Cerebellar cortex (tissue), 1 donor: ENCODE measurements at places on chromosomes 7 and 10.

- DNase-seq = no peak
Measured at GRCh38 chr10:62978482-62978881, 154.6 kb upstream of the NRBF2 start.

GRCh38 chr10:30829901-30830300 is 200.3 kb upstream of the LYZL2 start:
- no peak for DNase-seq

DNA sequence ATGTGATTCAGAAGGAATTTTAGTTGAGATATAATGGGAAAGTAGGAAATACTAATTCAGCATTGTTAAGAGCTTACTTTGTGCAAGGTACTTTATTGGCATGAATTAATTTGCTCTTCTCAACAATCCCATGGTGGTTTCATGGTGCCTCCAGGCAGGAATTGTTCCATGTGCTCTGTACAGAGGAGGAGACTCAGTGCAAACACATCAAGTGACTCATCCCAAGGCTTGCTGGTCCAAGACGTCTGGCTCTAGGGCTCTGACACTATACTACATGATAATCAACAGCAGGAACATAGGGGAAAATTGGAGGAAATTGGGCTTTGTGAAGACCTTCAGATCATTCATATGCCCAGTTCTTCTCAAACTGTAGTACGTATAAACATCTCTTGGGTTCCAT is 66.5 kb upstream of the PRKG1 start:
- DNase-seq = no peak

GRCh38 chr7:5773661-5774086 is 7.8 kb downstream of the RNF216 start:
- DNase-seq = no peak

DNA sequence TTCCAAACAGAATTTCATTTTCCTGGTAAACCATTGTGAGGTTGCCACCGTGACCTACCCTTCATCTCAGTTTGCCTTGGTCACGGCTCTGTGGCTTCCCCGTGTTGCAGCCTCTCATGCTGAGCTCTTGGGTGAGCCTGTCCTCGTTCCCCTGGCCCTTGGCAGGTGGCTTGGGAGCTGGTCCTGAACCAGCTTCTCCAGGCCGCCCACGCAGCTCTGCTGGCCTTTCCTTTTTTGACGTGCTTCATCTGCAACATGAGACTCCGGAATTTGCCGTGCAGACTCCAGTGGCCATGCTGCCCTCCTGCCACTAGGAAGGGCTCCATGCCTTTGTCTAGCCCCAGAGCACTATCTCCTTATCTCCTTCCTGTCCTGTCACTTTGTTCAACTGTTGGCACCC is 93.0 kb upstream of the NPS start:
- no peak for DNase-seq

- DNase-seq = peak; percentile 31
Measured at GRCh38 chr10:93080350-93081046, 6.8 kb downstream of the CYP26A1 start.

GRCh38 chr7:74284781-74285259 is 4.4 kb upstream of the CLIP2 start:
- DNase-seq = no peak

GRCh38 chr7:140696024-140696679 is 356 bp upstream of the NDUFB2 start:
- DNase-seq = peak; percentile 96

DNA sequence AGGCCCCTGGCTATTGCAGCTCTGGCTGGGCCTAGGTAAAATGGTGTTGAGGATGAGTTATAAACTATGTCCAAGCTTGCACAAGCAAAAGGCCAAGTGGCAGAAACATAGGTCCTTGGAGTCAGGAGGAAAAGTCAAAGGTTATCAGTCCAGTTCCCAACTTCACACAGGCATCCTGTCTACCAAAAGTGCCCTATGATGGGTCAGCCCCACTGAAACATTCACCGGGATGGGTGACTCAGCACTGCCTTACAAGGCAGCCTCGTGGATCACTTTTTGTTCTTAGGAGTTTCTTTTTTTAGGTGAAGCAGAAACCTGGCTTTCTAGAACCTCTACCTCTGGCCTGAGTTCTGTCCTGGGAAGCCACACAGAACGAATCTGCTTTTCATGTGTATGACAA is 158.8 kb upstream of the LYZL2 start:
- no peak for DNase-seq

- DNase-seq = no peak
Measured at GRCh38 chr10:124430077-124430476, 11.4 kb upstream of the OAT start.

DNA sequence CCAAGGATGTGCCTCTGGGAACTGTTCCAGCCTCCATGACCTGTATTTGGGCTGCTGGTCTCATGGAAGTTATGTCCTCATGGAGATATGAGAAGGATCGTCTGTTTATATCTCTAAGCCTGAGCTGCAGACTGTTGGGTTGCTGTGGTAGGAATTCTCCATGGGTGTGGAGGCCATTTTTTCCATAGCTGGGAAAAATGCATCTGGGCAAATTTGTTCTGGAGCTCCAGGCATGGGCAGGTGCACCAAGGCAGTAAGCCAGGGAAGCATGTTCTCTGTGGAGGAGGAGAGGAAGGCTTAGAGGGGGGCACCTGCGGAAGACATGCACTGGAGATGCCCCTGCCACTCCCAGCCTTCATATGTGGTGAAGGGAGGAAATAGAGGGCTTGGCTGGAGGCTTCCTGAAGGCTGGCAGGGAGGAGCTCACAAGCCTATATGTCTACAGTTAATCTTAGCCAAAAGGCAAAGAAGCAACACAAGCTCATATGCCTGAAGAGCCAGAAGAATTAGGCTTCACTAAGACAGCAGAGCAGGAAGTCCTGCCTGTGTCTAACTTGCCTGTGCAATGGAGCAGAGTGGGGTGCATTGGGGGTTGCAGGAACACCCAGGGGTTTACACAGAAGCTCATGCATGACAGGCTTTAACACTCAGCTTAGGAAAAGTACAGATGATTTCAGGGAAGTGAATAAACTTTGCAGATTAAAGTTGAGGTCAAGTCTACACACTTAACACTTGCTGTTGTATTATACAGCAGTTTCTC is 35.1 kb upstream of the CXCL12 start:
- no peak for DNase-seq

DNA sequence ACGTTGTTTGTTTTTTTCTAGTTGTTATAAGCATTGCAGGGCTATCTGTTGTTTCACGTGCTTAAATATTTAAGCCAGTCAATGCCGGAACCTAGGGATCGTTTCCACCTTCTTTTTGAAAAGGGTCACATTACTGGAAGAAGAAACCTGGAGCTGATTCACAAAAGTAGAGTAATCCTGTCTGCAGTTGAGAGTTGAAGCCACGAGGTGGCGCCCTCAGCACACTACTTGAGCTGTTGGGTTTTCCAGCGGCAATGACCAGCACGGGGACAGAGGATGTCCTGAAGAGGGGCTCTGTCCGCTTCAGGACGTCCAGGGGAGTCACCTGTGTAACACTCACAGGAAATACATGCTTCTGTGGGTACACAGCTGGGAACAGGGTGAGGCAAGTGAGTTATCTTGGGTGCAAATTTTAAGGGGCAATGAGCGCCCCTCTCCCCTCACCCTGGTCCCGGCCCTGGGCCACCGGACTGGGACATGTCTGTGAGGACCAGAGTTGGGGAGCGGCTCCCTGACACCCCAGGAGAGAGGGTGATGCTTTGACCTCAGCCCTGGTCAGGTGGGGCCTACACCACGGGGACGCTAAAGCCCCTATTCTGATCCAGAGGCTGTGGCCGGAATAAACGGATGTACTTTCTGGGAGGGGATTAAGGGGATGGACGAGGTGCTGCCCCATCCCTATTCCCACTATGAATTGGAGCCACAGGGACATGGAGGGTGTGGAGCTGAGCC is 26.3 kb upstream of the WDFY4 start:
- peak; percentile 73 for DNase-seq

GRCh38 chr10:35058134-35058533 is 32.0 kb downstream of the CUL2 start:
- DNase-seq = no peak

DNA sequence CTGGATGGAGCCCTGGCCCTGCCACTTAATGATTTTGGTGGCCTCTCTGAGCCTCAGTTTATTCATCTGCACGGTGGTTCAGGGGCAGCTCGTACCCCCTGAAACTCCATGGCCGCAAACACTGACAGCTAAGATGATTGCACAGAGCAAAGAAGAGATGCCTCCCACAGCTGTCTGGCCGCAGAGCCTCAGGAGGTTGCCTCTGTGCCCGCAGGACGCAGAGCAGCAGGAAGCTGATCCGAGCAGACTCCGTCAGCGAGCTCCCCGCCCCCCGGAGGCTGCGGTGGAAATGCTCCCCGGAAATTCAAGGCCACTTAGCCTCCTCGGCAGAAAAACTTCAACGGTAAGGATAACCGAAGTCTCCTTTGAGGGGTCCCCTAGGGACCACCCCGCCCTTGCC is 30.2 kb upstream of the C10orf53 start:
- no peak for DNase-seq

GRCh38 chr10:110864662-110865140 is 7.0 kb upstream of the PDCD4 start:
- peak; percentile 81 for DNase-seq

DNA sequence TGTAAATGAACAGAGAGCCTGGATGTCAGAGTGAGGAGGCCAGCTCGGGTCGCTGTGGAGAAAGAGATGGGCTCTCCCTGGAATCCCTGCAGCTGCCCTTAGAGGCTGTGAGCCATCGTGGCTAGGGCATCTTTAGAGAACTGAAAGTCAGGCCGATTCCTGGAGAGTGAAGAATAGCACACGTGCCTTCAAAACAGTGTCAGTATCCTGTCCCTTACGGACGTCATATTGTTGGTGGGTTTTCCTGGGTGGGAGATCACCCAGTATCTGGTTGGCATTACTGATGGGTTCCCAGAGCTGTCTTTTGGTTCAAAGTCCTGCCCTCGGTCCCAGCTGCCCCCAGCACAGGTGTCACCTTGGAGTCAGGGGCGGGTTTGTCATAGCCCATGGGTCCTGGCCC is 25.3 kb downstream of the IKZF1 start:
- DNase-seq = no peak

DNA sequence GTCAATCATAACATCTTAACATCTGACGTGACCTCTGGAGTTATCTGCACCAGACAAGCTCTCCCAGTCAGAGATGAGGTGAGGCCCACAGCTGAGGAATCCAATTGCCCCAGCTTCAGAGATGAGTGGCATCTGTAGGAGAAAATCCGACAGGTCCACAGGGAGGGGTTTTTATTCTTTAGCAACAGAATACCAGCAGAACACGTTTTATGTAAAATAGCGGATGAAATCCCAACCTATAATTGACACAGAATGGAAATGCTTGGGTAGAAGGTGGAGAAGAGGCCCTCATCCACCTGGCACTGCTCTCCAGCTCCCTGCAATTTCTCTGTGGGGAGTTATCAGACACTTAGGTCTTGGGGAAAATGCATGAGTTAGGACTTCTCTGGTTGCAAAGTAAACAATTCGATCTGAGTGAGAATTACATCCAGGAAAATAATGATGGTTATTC is 144.2 kb upstream of the NRP1 start:
- DNase-seq = no peak
